ENCODE measurements at places on chromosomes 2 and 18.

DNA sequence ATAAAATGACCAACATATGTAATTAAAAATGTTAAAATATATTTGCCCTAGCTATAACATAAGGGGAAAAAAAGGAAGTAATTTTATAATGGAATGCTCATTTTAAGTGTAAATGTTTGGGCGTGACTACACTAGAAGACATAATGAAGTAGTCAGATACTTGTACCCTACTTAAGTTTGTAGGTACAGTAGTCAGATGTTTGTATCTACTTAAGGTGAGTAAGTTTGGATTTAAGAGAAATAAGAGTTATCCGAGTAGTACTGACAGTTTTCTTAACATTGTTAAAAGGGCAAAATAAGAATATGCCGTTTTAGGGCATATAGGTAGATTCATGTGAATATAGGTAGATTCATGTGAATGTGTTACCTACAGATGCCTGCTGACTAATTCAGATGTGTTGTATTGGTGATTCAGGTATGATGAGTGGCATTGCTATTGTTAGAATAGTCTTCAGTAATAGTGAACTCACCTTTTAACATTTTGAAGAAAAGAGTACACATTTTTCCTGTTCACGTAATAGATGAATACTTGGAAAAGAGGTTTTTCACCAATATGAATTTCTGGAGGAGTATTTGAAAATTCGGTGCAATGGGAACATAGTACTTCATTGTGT lies 14.9 kb downstream of the VAPA start:
- no peak for DNase-seq

DNA sequence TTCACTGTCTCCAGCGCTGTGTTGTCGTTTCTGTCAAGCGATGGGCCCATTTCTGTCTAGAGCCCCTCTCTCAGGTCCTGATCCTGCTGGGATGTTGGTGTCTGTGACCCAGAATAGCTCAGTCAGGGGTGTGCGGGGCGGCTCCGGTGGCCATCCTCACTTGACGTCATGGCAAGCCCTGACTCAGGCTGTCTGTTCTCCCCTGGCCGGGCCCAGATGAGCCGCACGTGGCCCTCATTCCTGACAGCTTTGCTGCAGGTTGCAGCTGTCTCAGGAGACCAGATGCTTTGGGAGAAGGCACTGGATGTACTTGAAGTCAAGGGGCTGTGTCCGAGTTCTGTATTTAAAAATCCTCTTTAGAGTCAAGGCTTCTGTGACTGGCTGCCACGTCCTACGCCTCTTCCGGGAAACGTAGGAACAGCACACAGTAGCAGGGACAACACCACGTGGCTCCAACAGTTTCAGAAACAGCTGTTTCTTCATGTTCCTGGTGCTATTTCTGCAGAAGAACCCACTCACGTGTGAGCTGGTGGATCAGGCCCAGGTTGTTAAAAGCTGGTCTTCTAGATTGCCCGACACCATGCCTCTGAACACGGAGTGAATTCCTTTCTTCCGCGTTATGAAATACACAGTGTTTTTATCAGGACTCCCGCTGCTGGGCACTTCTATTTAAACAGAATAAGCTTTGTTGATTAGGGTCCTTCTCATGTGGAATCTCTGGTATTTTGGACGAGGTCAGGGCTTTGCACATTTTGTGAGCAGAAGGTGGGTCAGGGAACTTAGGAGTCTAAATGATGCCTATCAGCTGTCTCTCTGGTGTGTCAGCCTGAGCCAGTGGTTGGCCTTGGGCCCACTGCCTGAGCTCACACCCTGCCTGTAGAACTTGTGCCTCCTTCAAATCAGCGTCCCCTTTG lies 28.3 kb upstream of the NTSR2 start:
- DNase-seq: no peak

DNA sequence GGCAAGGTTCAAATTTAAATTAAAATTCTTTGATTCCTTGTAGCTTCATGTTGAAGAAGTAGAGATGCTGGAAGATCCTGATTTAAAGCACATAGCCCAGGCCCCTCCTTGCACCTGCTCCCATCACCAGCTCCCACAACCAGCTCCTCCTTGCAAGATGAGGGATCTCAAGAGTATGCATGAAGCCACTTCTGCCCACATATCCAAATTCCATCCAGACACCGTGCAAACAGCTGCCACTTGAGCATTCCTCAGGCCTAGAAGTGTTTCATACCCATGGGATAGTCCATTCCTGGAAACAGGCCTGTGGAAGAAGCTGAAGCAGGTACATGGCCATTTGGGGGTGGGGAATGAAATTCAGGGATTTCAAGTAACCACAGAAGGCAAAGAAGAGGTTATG lies 32.4 kb upstream of the ITPRID2 start:
- DNase-seq: no peak

DNA sequence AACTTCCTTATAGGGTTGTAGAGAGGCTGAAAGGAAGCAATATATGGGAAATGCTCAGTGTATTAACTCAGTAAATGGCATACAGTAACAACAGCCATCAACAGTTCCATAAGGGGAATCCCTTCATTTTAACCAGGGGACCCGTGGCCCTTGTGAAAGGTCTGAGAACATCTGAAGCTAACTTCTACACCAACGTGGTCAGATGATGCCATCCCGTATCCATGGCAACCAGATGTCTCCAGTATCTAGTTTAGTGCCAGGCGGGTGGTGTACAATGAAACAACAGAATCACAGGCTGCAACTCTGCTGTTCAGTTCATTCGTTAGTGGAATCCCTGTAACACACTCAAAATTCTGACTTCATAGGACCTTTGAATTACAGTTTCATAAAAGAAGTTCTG lies 162.3 kb downstream of the TGIF1 start:
- DNase-seq: no peak

GRCh38 chr18:3653263-3653850 lies 203.4 kb downstream of the TGIF1 start:
- DNase-seq: no peak

DNA sequence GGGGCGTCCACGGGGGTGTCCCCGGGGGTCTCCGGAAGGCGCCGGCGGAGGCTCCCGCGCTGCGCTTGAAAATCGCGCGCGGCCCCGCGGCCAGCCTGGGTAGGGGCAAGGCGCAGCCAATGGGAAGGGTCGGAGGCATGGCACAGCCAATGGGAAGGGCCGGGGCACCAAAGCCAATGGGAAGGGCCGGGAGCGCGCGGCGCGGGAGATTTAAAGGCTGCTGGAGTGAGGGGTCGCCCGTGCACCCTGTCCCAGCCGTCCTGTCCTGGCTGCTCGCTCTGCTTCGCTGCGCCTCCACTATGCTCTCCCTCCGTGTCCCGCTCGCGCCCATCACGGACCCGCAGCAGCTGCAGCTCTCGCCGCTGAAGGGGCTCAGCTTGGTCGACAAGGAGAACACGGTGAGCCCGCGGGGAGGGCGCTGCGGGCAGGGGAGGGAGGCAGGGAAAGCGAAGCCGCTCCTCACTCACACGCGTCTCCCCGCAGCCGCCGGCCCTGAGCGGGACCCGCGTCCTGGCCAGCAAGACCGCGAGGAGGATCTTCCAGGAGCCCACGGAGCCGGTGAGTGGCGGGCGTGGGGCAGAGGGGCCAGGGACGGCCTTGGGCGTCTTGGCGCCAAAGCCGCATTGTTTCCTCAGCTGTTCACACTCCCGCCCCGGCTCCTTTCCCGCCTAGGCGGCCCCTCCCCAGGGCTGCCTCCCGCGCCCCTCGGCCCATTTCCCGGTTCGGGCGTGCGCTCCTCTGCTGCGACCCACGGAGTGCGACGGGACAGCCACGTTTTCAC lies at the start of gene RRM2:
Gene RRM2, plus strand, starts transcription at position 240 of the 781 bp plus-strand sequence. Its CDS starts 60 bp downstream, at position 300.
- DNase-seq: peak; percentile 55

GRCh38 chr18:55795101-55795669 lies 207.2 kb upstream of the TCF4 start:
- DNase-seq: no peak

GRCh38 chr2:196516564-196516963 lies 123.0 kb upstream of the CCDC150 start:
- no peak for DNase-seq

DNA sequence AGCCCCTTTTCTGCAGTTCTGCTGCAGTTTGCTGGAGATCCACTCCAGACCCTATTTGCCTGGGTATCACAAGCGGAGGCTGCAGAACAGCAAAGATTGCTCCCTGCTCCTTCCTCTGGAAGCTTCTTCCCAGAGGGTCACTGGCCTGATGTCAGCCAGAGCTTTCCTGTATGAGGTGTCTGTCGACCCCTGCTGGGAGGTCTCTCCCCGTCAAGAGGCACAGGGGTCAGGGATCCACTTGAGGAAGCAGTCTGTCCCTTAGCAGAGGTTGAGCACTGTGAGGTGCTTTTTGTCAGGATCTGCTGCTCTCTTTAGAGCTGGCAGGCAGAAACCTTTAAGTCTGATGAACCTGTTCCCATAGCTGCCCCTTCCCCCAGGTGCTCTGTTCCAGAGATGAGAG lies 42.0 kb upstream of the MYL1 start:
- DNase-seq: no peak

- no peak for DNase-seq
Measured at GRCh38 chr18:6310714-6311113, 104.0 kb downstream of the L3MBTL4 start.

DNA sequence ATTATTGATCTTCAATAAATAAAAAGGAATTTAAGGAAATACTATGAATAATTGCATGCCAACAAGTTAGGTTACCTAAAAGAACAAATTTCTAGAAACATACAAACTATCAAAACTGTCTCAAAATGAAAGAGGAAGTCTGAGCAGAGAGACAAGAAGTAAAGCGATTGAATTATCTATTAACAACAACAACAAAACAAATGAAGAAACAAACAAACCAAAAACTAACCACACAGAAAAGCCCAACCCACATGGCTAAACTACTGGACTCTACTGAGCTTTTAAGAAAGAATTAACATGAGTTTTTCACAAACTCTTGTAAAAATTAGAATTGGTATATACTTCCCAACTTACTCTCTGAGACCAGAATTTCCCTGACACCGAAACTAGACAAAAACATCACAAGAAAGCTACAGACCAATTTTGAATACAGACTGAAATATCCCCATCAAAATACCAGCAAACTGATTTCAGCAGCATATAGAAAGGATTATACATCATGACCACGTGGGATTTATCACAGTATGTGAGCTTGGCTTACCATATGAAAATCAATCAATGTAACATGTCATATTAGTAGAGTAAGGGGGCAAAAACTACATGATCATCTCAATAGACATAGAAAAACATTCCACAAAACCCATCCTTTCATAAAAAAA lies 16.6 kb upstream of the GALNT1 start:
- no peak for DNase-seq

Measured in esophagus squamous epithelium (tissue), 5 donors.